ENCODE measurements at places on chromosomes 1 and 21.

DNA sequence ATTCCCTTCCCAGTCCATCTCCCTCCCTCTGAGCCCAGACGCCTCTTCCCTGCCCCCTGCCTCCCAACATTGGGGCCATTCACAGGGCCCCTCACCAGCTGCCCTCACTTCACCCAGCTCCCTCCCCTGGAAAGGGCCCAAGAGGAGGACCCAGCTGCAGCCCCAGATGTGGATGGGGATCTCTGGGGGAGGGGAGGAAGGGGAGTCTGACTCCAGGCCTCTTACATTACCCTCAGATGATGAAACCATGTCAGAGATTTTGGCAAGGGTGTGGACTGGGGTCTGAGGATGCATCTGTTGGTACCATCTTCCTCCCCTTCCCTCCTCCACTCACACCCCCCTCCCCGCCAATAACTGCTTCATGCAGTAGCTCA is 1.1 kb upstream of the KIF21B start:
- no peak for DNase-seq

DNA sequence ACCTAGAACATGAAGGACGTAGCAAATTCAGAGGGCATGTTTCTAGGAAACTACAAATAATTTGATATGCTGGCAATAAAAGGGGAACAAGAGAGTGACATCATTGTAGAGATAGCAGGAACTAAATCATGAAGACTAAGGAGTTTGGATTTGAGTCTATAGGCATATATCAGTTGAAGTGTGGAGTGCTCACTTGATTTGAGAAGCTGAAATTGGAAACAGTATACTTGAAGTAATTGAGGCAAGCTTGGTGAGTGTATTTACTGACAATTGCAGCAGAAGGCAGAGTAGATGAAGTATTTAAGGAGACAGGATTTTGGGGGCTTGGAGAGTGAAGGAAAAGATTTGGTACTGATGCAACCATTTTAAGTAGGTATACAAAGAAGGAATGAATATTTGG is 6.4 kb upstream of the TMCO2 start:
- DNase-seq = no peak

DNA sequence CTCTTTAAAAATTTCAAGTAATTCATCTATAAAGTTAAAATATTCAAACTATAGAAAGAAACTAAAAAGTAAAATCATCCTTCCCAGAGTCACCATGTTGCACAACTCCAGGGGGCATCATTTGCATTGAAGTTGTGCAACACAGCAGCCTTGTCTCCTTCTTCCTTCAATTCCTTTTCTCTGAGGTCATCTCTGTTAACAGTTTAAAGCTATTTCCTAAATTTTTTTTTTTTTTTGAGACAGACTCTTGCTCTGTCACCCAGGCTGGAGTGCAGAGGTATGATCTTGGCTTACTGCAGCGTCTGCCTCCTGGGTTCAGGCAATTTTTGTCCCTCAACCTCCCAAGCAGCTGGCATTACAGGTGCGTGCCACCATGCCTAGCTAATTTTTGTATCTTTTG is 7.1 kb downstream of the RHBG start:
- no peak for DNase-seq

GRCh38 chr1:240031414-240031813 is 60.3 kb upstream of the FMN2 start:
- no peak for DNase-seq

DNA sequence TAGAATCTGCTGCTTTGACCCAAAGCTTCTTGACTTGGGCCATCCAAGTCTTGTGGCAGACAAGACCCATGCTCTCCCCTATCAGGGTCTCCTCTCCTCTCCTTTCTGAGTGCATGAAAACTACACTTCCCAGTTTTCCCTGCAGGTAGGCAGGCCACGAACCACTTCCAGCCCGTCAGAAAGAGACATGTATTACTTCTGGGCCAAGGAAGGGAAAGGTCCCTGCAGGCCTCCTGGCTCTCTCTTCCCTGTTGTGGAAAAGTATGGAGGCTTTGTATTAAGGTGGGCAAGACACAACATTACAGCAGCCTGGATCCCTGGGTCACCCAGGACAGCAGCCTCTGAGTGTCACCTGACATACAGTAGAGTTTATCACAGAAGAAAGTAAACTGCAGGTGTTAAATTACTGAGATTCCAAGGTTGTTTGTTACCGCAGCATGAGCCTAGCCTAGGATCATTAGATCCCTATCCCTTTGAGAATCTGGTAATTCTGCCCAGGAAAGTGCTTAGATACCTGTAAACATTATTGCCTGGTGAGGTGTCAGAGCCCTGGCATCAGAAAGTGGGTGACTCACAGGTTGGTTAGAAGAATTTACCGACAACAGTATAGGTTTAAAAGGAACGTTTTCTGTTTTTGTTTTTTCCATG is 717.3 kb downstream of the MATN1 start:
- no peak for DNase-seq

- DNase-seq = no peak
Measured at GRCh38 chr1:8009043-8010002, 16.8 kb downstream of the ERRFI1 start.

DNA sequence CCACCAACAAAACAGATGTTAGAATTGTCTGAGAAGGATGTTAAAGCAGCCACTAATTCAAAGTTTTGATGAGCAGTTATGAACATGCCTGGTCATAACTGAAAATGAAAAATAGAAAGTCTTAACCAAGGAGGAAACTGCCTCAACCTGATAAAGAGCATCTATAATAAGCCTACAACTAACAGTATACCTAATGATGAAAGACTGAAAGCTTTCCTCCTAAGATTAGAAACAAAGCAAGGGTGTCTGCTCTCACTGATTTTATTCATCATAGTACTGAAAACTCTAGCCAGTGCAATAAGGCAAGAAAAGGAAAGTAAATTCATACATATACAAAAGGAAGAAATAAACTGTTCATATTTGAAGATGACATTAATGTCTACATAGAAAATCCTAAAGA is 82.0 kb downstream of the KCNK1 start:
- no peak for DNase-seq

- peak; percentile 30 for DNase-seq
Measured at GRCh38 chr1:9294910-9295636, 2.4 kb downstream of the SPSB1 start.

- no peak for DNase-seq
Measured at GRCh38 chr1:198564716-198565115, 24.2 kb upstream of the ATP6V1G3 start.

DNA sequence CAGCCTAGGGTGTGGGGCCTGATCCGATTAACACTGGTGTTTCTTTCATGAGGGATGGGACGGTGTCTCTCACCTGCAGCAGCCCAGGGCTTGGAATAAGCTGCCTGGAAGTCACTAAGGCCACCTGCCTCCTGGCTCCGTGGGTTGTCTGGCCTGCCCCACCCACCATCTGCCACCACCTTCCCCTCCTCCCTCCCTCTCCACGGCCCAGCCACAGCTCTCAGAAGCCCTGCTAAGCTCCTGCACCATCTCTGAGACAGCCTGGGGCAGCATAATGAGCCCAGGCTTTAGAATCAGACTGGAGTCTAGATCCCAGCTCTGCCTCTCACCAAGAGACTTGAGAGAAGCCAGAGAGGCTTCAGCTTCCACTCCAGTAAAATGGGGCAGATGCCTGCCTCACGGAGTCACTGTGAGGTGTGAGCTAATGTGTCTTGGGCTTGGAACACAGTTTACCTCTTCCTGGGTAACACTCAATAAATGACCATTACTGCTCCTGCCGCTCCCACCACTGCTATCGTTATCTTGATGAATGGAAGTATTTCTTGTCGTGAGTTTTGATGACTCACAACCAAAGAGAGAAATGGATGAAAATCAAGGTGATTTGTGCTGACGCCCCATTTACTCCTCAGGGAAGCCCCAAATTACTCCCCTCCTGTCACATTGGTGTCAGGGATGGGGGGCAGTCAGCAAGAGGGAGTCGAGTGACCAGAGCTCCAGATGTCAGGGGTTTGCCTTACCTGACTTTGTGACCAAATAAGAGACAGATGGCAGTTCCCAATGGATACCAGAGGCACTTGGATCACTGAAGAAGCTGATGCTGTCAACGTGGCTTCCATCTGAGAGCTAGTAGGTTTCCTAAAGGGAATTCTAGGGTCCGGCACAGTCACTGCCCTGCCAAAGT is 23.5 kb upstream of the C1QA start:
- no peak for DNase-seq

- no peak for DNase-seq
Measured at GRCh38 chr1:201221201-201221846, 30.7 kb downstream of the IGFN1 start.

DNA sequence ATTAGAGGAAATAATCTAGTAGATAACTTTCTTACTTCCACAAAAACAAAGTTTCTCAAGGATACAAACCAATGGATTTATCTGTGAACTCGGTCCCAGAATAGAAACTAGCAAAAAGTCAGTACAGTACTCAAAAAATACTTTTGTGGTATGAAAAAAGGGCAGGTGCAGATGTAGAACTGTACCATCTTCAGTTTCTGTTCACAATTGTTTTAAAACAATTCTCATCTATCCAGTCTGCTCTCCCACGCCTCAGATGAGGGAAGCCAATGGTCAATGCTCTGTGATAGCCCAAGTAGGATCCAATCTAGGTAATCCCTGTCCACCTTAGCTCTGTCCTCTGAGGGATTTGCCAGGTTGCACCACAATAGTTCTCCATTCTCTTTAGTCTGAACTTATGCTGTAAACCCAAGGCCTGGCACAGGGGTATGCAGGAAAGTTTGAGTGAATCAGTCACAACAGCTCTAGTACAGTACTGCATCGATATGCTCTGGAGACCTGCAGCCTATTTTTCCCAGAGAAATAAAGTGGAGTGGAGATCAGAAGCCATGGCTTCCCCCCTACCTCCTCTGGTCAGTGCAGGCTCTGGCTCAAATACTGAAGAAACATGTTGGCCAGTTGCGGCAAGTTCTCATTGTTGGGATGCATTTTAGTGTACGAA is 1.4 kb downstream of the KTI12 start:
- DNase-seq = no peak

DNA sequence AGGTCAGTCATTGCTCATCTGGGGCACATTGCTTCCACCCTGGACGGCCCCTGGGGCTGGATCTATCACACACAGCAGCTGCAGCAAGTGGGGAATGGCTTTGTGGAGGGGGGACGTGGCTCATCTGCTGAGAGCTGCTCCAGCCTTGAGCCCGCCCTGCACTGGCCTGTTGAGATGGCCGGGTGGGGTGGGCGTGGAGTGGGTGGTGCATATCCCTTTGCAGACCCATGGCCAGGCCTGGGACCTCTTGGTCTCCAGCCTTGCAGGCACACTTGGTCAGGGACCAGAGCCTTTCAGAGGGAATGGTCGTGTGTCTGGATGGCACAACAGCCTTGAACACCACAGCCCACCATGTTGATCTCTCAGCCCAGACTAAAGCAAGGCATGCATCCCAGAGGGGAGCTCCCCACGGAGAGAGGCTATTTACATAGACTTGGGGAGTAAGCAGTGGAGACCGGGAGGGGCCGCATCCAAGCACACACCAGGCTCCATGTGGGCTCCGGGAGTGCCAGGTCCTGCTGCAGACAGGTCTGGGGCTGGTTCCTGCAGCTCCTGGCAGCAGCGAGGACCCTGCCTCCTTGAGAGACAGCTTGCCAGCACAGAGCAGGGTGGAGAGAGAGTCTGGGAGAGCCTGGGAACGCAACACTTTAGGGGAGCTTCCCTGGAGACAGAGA is 52.8 kb upstream of the SELENON start:
- DNase-seq = no peak

- no peak for DNase-seq
Measured at GRCh38 chr1:8090241-8090702, 64.2 kb upstream of the ERRFI1 start.

DNA sequence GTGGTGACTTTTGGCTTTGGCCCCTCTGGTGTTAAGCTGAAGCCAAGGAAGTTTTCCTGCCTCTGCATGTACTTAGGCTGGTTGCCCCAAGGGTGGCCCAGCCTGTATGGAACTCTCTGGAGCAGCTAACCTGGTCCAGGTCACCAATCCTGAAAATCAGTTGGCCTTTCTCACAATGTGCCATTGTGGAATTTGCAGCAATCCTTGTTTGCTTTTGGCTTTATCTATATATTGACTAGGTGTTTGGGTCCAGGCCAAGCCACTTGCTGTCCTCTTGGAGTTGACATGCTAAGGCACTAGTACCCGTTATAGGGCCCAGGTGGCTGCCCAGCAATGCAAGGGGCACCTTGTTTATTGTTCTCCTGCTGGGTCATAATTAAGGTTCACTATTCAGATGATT is 124.6 kb downstream of the CAMTA1 start:
- no peak for DNase-seq

GRCh38 chr1:7418442-7419080 is 352.5 kb upstream of the VAMP3 start:
- no peak for DNase-seq

DNA sequence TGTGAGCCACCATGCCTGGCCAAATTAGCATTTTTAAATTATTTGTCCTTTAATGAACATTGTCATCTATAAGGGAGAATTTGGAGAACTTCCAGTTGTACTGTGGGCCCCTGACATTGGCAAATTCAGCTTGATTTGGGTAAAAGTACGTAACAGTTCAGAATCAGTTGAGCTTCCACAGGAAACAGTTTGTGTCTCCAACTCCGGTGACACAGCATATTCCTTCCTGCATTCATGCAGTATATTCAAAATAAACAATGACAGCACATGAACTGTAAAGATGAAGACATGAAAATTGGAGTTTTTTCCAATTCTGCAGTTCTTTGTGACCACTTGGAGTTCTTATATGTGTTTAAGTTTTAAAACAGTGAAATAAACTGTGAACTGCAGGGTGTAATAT is 28.2 kb downstream of the RNF220 start:
- DNase-seq = no peak

- no peak for DNase-seq
Measured at GRCh38 chr1:243723050-243723449, 127.0 kb downstream of the AKT3 start.

DNA sequence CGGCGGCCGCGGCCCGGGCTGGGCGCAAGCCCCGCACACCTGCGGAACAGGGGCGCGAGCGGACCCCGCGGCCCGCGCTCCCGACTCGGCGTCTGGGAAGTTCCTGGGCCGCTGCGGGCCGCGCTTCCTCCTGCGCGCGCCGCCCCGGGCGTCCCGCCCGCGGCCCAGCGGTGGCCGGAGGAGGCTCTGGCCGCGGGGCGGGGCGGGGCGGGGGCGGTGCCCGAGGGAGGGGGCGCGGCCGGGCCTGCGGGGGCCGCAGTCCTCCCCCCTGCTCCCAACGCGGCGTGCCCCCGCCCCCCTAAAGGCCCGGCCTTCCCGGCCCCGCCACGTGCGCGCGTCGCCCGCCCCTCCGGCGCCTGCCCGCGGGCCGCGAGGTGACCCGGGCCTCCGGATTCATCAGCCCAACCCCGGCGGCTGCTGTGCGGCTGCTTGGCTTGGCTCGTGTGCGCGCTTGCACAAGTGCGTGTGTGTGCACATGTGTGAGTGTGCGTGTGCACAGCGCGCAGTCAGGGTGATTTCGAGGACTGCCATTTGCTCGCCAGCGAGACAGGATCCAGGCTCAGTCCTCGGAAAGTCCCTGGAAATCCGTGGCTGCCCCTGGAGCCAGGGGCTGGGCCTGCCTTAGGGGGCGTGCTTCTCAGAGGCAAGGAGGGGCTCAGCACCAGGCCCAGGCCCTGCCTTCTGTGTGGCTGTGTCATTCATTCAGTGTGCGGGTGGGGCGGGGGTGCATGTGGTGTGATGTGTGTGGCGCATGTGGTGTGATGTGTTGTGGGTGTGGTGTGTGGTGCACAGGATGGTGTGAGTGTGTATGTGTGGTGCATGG is at the start of gene C2CD2:
C2CD2 (minus strand) TSS at position 188 of the 823 bp plus-strand sequence. CDS start 370 bp downstream, outside the sequence.
- DNase-seq = peak; percentile 74
